C1 segment of cervical spinal cord (tissue), 14 donors: ENCODE measurements at places on chromosomes 4 and X.

- DNase-seq = no peak
Observed at GRCh38 chr4:162274354-162274753, 110.6 kb upstream of the FSTL5 start.

DNA sequence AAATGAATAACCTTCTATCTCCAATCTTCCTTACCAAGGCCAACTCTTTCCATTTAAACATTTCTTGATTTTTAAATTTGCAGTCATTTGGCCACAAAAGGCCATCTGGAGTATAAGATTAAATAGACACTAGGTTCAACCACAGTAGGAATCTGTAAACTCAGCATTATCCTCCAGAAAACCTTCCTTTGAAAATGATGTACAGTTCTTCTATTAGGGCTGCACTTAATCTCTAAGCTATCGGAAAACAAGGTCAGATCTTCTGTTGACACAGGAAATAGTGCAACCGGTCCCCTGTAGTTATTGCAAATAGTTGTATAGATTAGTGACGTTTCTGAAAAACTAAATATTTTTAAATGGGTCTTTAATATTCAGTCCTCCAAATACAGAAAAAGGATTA lies 359.0 kb upstream of the ATOH1 start:
- no peak for DNase-seq

GRCh38 chrX:6203462-6204215 lies 25.0 kb downstream of the NLGN4X start:
- DNase-seq = no peak

DNA sequence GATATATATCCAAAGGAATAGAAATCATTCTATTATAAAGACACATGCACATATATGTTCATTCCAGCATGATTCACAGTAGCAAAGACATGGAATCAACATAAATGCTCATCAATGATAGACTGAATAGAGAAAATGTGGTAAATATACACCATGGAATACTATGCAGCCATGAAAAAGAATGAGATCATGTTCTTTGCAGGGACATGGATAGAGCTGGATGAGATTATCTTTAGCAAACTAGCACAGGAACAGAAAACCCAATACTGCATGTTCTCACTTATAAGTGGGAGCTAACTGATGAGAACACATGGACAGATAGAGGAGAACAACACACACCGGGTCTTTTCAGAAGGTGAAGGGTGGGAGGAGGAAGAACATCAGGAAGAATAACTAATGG lies 1318.6 kb downstream of the PCDH19 start:
- DNase-seq = no peak

- DNase-seq = no peak
Observed at GRCh38 chrX:141759238-141759637, 60.7 kb upstream of the SPANXD start.

GRCh38 chr4:25163196-25163595 lies 2.9 kb upstream of the SEPSECS start:
- DNase-seq = no peak

GRCh38 chr4:14529653-14530052 lies 472.6 kb upstream of the CPEB2 start:
- no peak for DNase-seq

GRCh38 chr4:18442957-18443356 lies 421.4 kb upstream of the LCORL start:
- DNase-seq = no peak

- DNase-seq = no peak
Observed at GRCh38 chr4:2786794-2787229, 6.1 kb upstream of the SH3BP2 start.

DNA sequence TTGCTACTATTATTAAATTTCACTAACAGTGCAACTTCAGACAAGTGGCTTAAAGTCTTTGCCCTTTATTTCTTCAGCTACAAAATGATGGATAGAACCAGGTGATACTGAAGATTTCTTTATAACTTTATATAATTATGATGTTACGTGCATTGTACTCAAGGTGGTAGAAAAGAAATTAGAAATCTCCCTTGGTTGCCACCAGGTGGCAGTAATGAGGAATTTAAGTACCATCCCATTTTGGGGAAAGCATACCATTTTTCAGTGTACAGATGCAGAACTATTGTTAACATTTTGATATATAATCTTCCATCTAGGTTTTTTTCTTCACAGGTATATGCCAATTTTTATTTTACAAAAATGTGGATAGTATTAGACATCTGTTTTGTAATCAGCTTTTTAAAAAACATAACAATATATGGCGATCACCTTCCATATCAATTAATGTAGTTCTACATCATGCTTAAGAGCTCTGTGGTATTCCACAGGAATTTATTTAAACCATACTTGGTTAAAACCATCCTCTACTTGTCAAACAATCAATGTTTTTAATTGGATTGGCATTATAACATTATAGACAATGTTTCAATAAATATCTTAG lies 37.7 kb upstream of the RAB33B start:
- no peak for DNase-seq

GRCh38 chrX:137290011-137290410 lies 256.2 kb upstream of the GPR101 start:
- no peak for DNase-seq

- no peak for DNase-seq
Observed at GRCh38 chrX:106220177-106220576, 52.1 kb downstream of the PWWP3B start.

DNA sequence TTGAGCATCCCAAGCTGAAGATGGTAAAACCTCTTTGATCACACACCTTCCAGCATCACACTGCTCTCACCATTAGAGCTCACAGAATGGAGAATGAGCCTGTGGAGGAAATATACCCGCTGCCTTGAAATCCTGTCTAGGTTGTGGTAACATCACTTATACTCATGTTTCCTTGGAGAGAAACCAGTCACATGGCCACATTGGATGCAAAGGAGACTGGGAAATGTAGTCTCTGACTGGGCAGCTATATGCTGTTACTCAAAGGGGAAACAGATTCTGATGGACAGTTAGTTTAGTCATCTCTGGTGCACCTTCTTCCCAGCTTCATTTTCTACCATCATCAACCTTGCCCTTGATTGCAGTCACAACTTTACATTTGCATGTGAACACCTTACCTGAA lies 286.3 kb downstream of the ANKRD50 start:
- no peak for DNase-seq

DNA sequence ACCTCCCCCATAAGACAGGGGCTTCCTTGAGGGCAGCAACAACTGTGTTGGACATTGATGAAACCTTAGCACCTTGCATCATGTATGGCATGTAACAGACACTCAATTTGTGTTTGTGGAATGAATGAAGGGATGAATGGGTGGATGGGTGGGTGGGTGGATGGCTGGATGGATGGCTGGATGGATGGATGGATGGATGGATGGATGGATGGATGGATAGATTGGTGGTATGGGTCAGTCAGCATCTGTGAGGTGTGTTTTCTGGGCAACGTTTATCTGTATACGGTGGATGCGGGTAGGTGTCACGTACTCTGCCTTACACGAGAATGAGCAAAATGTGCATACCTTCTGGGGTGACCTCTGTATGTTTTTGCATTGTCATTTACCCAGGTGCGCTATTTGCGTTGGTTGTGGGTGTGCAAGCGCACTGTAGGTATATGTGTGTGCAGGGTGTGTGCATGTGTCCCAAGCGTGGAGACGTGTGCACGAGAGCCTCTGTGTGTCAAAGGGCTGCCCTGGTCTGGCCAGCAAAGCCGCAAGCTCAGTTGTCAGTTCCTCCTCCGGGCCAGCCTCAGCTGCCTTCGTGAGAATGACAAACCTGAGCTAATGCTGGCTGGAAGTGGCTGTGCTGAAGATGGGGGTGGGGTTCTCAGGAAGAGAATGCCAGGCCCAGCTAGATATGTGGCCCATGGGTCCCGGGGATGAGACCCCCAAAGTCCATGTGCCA lies 26.5 kb downstream of the ELF4 start:
- DNase-seq = no peak

- no peak for DNase-seq
Observed at GRCh38 chr4:93178279-93178678, 650.3 kb upstream of the ATOH1 start.

DNA sequence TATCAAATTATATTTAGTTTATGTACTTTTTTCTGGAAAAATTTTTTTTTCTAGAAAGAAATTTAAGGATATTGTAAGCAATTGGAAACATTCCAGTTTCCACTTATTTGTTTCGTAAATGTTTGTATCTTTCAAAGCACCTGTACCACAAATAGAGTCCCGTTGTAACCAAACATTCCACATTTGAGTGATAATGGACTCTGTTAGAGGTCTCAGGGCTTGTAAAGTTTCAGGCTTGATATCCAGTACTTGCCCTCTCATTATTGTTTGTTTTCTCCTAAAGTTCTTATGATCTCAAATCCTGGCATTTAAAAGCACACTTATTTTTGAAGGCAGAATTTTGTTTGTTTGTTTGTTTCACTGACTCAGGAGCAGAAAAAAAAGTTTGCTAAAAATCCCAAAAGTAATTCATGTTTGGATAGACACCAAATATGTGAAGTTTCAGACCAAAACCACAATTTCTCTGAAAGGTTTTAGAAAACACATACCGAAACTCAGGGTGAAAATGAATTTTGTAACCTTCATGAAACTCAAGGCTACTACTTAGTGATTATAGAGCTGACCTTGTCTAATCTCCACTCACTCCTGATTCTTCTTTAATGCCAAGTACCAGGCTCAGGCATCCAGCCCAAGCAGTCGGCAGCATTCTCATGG lies 5.7 kb upstream of the TMEM192 start:
- no peak for DNase-seq

GRCh38 chr4:126799971-126800574 lies 832.7 kb upstream of the INTU start:
- no peak for DNase-seq

DNA sequence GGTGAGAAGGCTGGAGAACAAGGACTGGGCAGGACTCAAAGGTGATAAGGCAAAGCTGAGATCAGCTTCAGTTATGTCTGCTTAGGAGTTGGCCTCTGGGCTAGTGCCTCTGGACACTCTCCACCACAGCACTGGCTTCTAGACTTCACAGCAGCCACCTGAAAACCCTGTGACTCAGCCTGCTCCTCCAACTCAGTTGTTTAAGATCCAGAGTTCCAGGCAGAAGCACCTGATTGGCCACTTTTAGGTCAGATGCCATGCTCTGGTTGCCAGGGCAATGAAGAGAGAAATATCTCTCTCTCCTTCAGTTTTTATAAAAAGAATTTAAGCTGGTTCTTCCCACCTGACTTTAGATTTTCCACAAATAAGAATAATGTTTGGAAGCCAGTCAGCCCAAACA lies 47.9 kb upstream of the BLTP1 start:
- no peak for DNase-seq

GRCh38 chr4:162977788-162978187 lies 188.9 kb downstream of the NAF1 start:
- no peak for DNase-seq

DNA sequence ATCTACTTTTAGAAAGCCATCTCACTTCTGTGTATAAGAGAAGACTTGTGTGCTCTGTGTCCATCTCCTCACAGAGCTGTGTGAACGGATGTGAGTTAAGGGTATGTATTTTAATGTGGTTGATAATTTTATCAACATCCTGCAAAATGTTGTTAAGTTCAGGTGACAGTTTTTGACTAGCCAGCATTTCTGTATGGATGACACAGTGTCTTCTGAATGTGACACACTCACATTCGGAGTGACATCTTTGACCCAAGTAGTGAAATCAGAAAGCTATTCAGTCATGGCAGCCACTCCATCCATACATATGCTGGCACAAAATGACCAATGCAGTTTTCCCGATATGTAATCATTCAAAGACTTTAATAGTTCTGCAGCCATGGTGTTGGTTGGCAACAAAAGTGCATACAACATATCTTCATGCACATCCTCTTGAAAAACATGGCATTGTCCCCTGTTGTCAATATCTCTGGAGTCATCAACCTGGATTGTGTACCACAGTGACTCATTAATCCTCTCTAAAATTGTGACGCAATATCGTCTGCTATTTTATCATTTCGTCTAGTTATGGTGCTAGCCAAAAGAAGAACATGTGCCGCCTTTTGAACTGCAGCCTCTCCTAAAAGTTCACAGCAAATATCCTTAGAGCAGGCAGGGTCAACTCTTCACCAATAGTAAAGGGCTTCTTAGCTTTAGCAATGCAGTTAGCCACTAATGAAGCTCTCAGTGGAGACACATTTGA lies 6.8 kb upstream of the FGF2 start:
- DNase-seq = no peak

- DNase-seq = no peak
Observed at GRCh38 chrX:129719268-129719667, 19.5 kb upstream of the XPNPEP2 start.

DNA sequence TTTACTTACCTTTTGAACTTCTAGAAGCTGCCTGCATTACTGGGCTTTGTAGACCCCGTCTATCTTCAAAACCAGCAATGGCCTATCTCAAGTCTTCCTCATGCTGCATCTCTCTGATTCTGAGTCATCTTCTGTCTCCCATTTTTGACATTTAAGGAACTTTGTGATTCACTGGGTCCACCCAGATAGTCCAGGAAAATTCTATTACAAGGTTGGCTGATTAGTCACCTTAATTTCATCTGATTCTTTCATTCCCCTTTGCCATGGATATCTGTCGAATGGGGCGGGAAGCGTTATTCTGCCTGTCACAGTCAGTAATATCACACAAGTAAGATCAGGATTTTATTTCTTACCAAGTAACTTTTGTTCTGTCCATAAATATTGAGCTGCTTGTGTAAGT lies 618.0 kb downstream of the CCSER1 start:
- no peak for DNase-seq

DNA sequence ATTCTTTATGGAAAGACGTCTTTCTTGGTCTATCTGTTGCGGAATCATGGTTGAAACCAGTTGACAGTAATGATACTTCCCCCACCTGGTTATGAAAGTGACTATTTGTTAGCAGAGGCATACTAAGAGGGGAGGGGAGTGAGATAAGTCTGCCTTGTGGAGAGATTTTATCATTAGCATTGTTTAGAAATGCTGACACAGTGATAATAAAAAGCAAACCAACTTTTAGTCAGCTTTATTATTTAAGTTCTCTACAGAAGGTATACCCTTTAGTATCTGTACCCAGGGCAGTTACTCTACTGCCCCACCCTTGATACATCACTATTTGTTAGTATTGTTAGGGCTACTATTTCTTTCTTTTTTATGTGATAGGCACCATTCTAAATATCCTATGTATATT lies 26.9 kb upstream of the IL1RAPL2 start:
- no peak for DNase-seq
